ENCODE measurements at places on chromosomes 11 and 22.

DNA sequence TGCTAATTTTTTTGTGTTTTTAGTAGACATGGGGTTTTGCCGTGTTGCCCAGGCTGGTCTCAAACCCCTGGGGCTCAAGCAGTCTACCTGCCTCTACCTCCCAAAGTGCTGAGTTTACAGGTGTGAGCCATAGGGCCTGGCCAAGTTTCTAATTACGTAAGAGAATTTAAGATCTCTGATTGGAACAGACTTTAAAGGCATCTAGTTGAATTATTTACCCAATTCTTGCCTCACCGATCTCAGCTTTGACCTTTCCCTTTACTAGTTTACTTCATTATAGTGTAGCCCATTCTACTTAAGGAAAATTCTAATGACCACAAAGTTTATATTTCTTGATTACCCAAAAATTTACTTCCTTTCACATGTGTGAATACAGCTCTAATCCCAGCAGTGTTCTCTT is 81.6 kb downstream of the YAP1 start:
- no peak for DNase-seq

DNA sequence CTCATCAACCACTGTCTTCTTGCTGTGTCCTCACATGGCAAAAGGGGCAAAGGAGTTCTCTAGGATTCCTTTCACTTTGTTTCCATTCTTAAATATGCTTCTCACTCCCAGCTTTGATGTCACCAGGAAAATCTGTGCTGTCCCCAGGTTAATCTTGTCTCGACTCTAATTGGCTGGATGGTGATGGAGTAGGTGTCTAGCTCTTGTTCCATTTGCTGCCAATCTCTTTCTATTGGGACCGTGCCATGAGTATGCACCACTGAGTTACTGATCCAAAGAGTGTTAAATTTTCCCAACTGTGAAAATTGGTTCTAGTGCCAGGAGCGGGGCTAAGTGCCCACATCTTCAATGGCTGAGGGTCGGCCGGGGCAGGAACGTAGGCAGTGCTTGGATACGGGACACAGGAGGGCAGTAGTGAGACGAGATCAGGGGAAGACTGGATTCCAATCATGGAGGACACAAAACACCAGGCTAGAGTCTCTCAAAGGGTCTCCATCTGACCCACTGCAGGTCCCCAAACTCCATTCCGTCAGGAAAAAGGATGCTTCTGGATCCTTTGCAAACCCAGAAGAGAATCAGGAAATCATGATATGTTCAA is 47.7 kb upstream of the CSNK2A3 start:
- DNase-seq: no peak

GRCh38 chr11:76685831-76686230 is 15.3 kb upstream of the LRRC32 start:
- no peak for DNase-seq

GRCh38 chr11:825366-826226 is 2.1 kb upstream of the CRACR2B start:
- DNase-seq: no peak

DNA sequence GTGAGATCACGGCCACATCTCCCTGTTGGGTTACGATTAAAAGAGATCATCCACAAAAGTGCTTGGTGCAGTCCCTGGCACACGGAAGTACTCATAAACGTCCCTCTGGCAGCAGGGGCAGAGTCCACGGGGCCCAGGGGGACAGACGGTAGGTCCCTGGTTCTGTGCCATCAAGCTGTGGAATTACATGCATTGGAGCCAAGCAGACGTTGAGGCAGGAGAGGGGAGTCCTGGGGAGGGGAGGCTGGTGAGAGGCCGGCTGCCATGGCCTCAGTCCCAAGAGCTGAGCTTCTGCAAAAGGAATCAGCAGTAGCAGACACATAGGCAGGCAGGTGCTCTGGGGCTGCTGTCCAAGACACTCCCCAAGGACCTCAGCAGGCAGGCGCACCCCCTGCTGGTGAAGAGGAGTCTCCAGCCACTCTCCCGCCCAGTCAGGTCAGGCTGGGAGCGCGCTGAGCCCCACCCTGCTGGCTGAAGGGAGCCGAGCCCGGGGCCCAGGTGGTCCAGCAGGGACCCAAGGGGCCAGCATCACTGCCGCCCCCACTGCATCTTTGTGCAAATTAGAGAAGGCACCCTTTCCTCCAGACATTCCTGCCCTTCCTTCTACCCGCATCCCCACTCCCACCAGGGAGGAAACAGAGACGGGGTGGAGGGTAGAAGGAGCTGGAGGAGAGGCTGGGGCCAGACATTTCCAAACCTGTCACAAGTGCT is 7.6 kb upstream of the KCTD17 start:
- DNase-seq: no peak

- DNase-seq: no peak
Measured at GRCh38 chr11:91163619-91164451, 941.0 kb upstream of the CHORDC1 start.

Measured in cortex of kidney (tissue), 1 donor.